Fibroblast of gingiva (primary cell): ENCODE measurements at places on chromosomes 4 and X.

GRCh38 chrX:100745806-100746537 lies 14.1 kb upstream of the SYTL4 start:
- DNase-seq, result peak; percentile 5

GRCh38 chr4:179027569-179027968 lies 1585.3 kb upstream of the AGA start:
- DNase-seq, result no peak

GRCh38 chrX:93419642-93420041 lies 253.7 kb downstream of the NAP1L3 start:
- DNase-seq, result no peak

DNA sequence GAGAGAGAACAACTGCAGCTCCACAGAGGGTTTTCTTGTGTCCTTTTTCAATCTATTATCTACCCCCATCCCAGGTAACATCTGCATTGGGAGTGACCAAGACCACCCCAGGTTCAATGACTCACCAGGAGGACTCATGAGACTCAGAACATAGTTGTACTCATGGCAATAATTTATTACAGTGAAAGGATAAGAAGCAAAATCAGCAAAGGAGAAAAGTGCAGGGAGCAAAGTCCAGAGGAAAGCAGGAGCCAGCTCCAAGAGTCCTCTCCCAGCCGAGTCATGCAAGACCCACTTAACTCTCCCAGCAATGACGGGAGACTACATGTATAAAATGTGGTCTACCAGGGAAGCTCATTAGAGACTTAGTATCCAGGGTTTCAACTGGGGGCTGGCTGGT lies 129.5 kb upstream of the RBPJ start:
- no peak for DNase-seq

DNA sequence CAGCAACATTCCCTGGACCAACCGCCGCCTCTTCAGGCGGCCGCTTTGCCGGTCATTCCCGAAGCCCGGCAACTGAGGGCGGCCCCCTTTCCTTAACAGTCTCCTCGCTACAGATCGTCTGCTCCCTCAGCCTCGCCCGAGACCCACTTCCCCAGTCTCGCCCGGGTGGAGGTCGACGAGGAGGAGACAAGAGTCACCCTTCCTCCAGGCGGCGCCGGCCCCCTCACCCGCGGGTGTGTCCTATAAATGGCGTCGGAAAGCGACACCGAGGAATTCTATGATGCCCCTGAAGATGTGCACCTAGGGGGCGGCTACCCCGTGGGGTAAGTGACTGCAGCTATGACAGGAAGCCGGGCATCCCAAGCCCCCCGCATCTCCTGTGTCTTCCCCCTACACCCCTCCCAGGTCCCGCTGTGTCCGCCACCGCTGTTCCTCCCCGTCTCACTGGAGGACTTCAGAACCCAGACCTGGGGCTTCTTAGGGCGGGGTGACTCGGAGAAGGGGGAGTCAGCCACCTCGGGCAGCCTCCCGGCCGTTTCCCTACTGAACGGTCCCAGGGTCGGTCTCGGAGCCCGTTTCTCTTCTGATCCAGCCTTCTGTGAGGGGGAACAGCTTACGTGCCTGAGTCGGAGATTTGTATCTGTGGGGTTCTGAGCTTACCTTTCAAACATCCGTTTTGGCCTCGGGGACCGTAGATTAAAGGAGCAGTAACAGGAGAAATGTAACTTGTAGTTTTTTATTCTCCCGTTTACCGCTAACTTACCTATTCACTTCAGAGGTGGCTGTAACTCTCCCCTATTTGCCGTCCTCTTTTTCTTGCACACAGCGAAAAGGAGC lies 570 bp downstream of the WDR44 start:
- no peak for DNase-seq

DNA sequence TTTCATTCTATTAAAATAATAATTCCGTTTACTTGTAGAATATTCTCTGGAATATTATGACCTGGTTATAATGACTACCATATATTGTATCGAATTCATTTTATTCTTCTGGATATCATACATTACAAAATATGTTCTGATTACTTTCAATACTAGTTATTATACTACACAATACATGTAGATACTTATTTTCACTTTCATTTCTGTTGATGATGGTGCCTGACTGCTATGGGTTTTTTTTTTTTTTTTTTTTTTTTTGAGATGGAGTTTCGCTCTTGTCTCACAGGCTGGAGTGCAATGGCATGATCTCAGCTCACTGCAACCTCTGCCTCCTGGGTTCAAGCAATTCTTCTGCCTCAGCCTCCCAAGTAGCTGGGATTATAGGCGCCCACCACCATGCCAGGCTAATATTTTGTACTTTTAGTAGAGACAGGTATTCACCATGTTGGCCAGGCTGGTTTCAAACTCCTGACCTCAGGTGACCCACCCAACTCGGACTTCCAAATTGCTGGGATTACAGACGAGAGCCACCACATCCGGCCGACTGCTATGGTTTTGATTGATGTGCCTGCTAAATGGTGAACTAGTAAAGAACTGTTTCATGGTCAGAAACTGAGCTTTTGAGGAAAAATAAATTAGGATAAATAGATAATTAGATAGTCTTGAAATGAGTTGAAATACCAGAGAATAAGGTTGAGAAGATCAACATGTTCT lies 39.5 kb downstream of the PCDH10 start:
- DNase-seq, result no peak

DNA sequence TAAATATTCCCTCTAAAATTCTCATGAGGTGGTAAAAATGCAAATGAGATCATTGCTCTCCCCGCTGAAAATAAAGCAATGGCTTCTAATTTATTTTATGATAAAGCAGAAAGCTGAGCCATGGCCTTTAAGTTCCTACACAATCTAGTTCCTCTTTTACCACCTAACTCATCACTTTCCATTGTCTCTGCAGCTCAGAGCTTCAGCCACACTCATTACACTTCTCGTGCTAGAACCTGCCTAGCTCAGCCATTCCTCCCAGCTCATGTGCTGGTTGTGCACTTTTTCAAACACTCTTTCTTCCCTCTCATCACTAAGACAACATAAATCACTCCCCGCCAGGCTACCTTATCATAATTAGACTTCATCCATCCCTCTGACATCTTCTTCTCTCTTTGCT lies 1112.1 kb upstream of the PRKX start:
- no peak for DNase-seq
